ENCODE measurements at places on chromosomes 3 and 15.
A peak's percentile ranks its signal among the peaks of the same experiment; 100 is the strongest.

- DNase-seq, result no peak
Measured at GRCh38 chr3:116256843-116257485, 188.3 kb downstream of the LSAMP start.

DNA sequence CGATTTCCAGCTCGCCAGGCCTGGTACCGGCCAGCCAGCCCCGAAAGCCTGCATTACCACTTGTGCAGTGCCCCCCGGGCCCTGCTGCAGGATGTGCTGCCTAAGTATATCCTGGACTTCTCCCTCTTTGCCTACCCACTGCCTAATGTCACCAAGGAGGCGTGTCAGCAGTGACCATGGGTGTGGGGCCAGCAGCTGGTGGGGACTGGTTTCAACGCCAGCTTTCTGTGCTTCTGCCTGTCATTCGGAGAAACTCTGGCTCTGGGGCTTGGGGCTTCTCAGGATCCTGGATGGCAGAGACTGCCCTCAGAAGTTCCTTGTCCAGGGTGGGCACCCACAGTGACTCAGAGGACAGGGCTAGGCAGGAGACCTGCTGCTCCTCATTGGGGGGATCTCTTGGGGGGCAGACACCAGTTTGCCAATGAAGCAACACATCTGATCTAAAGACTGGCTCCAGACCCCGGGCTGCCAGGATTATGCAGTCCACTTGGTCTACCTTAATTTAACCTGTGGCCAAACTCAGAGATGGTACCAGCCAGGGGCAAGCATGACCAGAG lies 1.5 kb downstream of the CHST14 start:
- no peak for DNase-seq

DNA sequence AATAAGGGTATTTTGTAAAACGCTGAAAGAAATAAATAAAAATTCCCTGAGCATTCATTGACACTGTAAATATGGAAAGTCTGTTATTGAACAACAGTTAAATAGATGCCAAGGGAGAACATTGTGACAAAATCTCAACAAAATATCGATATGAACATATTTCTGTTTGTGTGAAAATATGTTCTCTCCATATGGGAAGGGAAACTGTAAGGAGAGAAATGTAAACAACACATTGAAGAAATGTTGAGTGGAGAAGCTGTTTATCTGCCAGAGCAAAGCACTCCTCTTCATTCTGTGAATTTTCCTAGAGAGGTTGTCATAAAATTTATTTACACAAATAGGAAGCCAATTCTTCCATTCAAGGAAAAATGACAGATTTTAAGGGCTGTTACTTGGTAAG lies 57.1 kb upstream of the EOMES start:
- no peak for DNase-seq

DNA sequence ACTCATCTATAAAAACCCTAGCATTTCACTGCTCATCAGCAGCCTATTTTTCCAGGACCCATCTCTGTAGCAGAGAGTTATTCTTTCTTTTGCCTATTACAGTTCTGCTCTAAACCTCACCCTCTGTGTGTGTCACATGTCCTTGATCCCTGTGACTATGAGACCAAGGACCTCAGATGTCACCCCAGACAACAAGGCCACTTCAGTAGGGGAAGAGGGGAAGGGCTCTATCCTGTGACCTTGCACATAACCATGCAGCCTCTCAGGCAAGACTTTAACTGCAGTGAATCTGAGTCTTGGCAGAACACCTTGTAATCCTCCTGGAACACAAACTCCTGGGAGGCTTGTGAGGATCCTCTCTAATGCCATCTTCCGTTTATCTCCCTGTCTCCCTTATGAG lies 4.4 kb upstream of the ZNF589 start:
- DNase-seq, result no peak

DNA sequence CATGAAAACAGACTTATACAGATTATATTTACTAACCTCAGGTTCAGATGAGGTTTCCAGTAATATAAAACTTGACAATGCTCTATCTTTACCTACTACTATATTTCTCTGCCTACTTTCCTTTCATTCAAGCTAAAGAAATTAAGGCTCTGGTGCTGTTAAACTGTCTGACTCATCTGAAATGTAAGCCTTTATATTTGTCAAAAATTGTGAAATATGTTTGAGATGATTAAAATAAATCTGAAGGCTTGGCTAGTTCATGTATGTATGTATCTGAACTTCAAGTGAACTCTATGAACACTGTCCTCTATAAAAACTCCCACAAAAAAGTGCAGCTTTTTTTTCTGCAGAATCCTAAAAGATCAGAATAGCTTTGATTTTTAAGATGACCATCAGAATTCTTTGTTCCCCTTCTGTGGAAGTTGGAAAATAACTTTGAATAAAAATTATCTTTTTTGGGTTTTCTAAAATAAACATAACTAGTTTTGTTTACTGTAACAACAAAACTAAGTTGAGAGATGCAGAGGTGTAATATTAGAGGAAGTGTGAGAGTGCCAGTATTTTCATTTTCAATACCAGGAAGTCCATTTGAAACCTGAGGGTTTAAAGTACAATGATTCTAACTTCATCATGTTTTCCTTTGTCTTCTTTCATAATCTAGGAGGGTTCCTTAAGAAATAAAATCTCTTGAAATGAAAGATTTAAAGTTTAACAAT lies 42.2 kb downstream of the ILDR1 start:
- no peak for DNase-seq

GRCh38 chr3:184597829-184598573 lies 36.4 kb downstream of the EPHB3 start:
- no peak for DNase-seq

DNA sequence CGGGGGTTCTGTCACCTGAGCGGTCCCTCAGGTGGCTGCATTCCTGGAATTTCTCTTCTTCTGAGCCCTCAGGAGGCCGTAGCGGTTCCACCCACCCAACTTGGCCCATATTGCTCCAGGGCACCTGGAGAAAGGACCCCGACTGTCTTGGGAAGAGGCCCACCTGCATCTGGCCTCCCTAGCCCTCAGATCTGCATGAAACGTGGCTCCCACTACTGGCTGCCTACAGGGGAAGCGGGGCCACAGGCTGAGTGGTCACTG lies 9.9 kb upstream of the ANPEP start:
- DNase-seq, result no peak

DNA sequence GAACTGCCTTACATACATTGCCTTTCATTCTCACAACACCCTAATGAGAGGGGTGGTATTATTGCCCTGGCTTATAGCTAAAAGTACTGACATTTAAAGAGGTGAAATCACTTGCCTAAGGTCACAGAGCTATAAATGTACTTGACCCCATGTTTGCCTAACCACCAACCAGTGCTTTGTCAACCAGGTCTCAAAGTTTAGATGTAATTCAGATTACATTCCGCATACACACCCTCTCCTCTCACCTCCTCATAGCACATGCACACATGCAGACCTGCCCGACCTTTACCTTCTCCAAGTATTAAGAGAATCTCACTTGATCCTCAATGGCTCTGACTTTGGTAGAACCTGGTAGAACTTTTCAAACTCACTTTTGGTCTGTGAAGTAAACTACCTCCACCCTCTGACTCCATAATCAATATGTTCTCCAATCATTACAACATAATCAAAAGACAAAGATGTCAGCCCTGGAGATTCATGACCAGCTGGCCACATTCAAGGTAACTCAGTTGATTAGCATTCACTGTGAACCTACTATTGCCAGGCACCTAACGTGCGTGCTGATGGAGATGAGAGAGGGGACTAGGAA lies 63.2 kb upstream of the HES1 start:
- no peak for DNase-seq

DNA sequence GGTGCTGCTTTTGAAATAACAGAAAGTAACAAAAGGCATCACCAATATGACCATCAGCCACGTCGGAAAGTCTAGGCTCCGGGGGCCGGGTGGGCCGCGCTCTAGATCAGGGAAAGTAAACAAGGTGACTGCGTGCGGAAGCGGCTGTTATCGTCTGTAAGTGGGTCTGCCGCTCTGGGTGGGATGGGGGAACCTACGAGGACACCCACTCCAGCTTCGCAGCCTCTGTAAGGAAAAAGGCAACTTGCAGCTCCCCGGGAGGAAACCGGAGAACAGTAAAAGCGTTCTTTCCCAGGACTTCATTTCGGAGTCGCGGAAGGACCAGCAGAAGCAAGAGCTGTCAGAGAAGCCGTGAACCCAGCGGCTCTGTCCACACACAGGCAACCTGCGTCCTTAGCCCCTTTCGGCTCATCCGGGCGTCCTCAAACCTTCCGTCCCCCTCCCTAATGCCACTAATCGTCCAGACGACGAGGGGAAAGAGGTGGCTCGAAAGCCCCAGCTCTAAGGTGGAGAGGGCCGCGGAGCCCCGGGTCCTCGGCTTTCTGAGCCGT lies 461 bp downstream of the XRN1 start:
- peak; percentile 16 for DNase-seq

- DNase-seq, result no peak
Measured at GRCh38 chr3:49183873-49184272, 12.5 kb downstream of the KLHDC8B start.

GRCh38 chr3:136343873-136344555 lies 93.9 kb downstream of the PCCB start:
- DNase-seq, result no peak

GRCh38 chr3:148150141-148150540 lies 547.6 kb upstream of the AGTR1 start:
- DNase-seq, result no peak

- no peak for DNase-seq
Measured at GRCh38 chr3:182294696-182295095, 498.6 kb upstream of the ATP11B start.

- DNase-seq, result no peak
Measured at GRCh38 chr3:125615256-125615655, 20.0 kb upstream of the OSBPL11 start.

- no peak for DNase-seq
Measured at GRCh38 chr3:99961756-99962515, 144.3 kb downstream of the CMSS1 start.

DNA sequence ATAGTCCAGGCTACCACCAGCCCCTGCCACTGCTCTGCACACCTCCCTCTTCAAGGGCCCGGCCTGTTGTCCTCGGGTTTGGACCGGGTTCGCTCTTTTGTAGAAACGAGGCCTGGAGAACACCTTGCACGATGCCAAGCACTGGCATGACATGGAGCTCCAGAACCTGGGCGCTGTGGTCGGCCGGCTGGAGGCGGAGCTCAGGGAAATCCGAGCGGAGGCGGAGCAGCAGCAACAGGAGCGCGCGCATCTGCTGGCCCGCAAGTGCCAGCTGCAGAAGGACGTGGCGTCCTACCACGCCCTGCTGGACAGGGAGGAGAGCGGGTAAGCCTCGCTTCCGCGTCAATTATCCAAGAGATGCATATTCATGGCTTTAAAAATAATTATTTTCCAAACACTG lies 72.4 kb downstream of the BFSP2 start:
- no peak for DNase-seq

DNA sequence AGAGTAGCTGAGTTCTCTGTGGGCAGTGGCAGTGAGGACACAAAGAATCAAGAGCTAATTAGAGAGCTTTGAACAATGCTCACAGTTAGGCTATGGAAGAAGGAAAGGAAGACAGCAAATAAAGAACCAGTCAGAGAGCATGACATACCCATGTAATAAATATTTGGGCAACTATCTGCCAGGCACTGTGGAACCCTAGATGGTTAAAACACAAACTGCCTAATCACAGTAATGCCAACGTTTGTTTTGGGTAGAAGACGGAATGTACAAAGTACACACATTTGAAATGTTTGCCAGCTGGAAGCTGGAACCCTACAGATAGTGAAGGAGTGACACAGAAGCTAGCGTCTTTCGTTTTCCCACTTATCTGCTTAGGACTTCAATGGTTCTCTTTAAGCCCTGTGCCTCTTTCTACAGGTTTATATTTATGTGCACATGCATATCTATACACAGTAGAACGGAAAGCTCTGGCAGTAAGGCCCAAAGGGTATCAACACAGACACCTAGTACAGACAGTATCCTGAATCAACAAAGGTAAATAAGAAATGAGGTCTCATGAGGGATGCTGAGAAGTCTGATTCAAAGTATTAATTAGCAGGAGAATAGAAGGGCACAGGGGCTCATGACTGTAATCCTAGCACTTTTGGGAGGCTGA lies 44.6 kb downstream of the ANKRD28 start:
- no peak for DNase-seq

DNA sequence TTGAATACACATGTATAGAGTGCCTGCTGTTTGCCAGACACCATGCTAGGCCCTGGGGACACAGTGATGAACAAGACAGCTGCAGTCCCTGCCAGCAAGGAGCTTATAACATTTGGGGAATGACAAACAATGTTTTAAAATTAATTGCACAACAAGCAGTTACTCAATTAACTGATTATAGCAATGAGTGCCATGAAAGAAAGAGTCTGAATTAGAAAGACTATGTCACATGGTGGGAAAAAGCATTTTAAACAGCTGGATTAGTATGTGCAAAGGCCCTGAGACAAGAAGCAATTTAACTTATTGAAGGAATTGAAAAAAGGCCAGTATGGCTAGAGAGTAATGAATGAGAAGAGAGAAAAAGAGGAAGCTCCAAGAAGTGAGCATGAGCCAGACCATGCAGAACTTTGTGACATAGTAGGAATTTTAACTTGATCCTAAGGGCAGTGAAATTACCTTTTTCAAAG lies 64.5 kb upstream of the PLXNA1 start:
- DNase-seq, result no peak

DNA sequence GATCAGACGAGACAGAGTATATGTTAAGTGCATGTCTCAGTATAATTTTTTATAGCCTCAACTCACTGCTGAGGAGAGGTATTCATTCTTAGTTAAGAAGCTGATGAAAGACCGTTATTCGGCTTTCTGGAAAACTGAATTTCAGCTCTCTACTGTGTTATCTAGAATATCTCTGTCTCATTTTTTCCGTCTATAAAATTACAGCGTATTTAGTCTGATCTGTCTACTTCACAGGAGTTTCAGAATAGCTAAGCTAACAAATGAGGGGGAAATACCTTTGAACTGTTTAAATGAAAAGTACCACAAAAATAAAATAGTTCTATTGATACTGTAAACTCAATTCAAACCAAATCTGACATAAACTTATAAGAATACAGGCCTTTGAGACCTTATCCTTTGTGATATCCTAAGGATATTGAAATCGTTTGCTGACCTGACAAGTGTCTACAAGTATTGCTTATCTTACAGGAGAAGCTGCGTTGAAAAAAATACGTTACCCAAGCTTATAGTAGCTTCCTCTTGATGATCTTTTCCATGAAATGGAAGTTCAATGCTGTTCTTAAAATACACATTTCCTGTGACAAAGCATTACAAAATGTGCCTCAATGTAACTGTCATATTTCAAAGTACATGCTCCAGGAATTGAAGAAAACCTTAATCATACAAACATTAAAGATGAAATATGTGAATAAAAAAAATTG lies 104.6 kb downstream of the IL1RAP start:
- DNase-seq, result no peak

DNA sequence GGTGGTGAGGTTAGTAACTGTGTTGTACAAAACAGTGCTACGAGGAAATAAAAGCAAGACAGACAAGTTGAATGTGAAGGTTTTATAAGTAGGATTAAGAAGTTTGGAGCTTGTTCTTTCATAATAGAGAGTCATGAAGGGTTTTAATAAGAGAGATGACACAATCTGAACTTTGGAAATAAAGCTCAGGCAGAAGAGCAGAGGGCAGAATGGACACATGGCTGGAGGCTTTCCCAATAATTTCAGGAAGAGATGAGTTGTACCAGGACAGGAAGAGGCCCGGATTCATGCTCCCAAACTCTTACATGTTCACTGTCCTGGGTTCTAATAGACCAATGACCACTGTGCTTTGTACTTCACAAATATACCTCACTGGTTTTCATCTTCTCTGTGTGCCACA lies 194.8 kb downstream of the SLC9A9 start:
- DNase-seq, result no peak

Measured in stimulated activated CD4-positive, alpha-beta T cell treated with anti-CD3 and anti-CD28 coated beads, TNF-alpha, amount 100 ng/mL, for 1 hour (primary cell).